ENCODE measurements at places on chromosomes 5 and 9. TPM values are rescaled to one million over a fixed set of nuclear protein-coding genes. Genes with fewer than 3 reads are reported as not detected.
A peak's percentile ranks its signal among the peaks of the same experiment; 100 is the strongest.

Gene SLC25A2
- not detected for total RNA-seq

GRCh38 chr5:168377525-168377924 is 86.1 kb downstream of the WWC1 start:
- DNase-seq: no peak

Gene IFNA21
- not detected for total RNA-seq

Gene SPATA31D4
- total RNA-seq: not detected

Gene LTC4S
- 7.1 TPM for total RNA-seq

DNA sequence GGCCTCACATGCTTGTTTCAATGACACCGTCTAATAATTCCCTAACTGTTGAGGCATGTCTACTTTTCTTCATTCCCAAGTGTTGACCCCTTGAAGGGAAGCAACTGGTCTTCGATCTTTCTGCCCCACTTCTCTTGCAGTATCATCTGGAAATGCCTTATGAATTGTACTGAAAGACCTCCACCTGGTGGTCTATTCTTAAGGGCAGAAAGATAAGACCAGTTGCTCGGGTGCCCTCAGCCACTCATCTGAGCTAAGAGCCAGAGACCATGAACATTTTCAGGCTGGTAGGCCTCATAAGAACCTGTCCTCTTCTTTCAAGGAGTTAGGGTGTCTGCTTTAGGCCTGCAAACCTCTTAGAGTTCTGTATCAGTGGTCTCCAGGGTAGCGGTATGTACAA is 542.5 kb downstream of the CTNND2 start:
- DNase-seq: no peak

DNA sequence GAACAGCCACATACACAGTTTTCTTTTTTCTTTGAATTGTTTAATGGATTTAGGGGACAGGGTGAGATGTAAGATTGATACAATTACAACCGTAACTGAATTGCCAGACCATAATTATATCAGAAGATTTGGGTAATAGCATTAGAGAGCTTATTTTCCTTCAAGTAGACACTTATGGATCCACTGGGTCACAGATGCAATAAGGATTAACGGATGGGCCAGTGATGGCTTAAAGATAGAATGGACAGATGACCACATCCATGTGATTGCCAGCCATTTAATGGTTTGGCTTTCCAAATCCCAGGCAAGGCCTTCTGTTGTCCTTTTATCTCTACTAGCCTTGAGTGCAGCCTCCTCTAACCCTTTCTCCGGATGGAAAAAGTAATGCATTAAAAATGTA is 94.7 kb upstream of the NUDT12 start:
- no peak for DNase-seq

GRCh38 chr9:130443840-130444492 is 795 bp upstream of the ASS1 start:
- DNase-seq: peak; percentile 56

Gene IFNK
- not detected for total RNA-seq

Gene CCNJL
- total RNA-seq: 9.1 TPM

Gene ZDHHC12
- 5.7 TPM for total RNA-seq

Gene ABCA2
- 33.8 TPM for total RNA-seq

GRCh38 chr9:132160802-132161742 is 786 bp upstream of the NTNG2 start:
- no peak for DNase-seq

GRCh38 chr5:173806270-173807035 is 81.7 kb upstream of the CPEB4 start:
- DNase-seq: no peak

GRCh38 chr5:55983986-55984385 is 10.8 kb downstream of the IL6ST start:
- no peak for DNase-seq

GRCh38 chr5:155332618-155333017 is 319.1 kb downstream of the KIF4B start:
- DNase-seq: no peak

Gene WNT8A
- total RNA-seq: not detected

DNA sequence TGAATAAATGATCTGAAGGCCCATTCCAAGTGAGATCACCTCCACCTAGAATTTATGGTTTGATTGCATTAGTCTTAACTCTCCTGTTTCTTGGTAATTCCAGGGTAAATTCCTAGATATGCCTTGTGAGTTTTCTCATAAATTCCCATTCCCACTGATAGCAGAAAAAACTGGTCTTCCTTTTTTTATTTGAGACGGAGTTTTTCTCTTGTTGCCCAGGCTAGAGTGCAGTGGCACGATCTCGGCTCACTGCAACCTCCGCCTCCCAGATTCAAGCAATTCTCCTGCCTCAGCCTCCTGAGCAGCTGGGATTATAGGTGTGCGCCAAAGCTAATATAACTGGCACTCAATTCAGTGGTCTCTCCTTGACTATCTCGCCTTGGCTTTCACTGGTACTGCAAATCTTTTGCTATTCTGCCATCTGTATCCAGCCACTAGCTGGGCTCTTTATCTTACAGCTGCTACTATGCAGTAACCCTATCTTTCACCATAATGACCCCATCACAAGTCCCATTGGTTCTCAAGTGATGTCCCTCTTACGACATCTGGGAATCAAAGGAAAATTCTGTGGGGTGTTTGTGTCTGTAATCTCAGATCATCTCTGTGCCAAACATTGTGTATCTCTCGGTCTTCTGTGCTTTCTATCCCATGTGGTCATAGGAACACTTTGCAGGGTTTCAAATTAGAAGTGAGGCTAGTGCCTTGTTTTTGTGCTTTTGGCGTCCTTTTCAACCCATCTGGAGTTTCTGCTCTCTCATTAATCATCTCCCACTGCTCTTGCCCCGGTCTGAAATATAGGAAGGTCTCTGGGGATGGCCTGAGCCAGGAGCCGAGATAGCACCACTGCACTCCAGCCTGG is 14.4 kb downstream of the HNRNPK start:
- no peak for DNase-seq

DNA sequence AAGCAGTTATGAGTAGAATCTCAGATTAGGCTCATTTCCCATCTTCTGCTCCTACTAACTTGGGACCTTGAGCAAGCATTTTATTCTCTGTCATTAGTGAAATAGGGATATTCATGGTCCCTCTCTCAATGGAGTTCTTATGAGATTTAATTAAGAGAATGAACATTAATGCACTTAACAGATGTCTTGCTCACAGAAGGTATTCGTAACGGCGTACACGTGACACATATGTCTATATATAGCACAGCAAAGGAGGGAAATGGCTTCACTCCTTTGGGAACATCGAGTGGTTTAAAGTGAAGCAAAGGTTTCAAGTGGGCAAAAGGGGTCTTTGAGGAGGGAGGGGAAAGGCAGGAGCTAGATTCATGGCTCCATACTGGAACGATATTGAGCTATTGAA is 24.6 kb downstream of the KDM4C start:
- DNase-seq: no peak

DNA sequence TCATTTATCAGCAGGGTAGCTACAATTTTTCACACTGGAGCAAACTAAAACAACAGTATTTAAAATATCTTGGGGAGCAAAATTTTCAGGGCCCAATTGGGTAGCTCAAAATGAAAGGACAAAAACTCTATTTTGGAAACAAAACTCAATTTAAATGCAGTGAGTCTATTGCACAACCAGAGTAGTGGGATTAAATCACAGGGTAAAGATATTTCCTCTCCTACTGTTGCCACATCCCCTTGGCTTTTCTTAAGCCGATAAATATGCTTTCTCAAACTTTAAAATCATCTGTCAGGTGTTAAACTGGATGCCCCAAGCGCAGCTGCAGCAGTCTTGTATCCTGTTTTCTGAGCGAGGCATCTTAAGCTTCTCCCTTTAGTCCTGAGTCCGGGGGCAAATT is 1474.3 kb upstream of the CDH9 start:
- DNase-seq: no peak

DNA sequence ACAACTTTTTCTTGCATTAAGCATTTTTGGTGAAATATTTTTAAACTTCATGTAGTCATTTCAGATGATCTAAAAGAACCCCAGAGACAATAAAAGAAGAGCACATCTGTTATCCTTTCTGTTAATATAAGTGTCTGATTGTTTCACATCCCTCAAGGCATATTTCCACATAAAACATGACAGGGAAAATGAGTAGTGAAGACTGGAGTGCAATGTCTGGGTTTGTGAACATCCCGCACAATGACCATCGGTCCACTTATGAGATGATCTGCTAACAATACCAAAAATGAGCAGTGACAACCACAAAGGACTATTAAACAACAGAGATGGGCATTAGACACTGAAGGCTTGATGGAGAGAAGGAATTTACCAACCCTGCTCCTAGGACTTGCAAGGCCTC is 209.1 kb downstream of the NR2F1-AS1 start:
- no peak for DNase-seq
